ENCODE measurements at places on chromosomes 2 and 18.

DNA sequence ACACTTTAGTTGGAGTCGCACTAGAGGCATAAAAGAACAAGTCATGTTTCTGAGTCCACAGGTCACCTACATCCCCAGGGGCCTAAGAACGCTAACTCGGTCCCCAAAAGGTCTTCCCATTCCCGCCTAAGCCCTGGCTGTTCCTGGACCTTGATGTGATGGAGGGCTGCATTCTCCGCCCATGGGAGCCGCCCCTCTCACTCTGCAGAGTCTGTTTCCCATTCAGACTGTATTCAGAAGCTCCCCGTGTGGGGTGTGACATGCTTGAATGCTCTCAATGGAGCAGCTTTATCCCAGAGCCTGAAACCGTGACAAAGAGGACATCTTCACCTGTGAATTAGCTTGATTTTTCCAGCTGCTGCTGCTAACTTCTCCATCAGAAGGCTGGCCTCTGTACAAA is 319.0 kb upstream of the KLHL29 start:
- DNase-seq: no peak

DNA sequence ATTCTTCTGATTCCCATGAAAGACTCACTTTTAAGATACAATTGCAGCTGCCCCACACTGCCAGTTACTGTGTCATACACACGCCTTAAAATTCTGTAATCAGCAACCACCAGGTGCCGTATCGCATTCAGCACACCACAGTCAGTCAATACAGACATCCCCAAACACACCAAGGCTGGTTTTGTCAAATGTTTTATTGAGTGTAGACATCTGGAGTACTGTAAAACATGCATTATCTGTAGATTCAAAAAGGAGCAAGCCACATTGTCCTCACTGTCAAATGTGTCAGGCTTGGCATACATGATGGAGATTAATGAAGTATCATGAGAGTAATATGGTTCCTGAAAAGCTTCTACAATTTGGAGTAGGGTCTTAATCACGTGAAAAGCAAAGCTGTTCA is 109.7 kb upstream of the SP3 start:
- DNase-seq: no peak

- DNase-seq: no peak
Observed at GRCh38 chr2:151878655-151879563, 50.7 kb upstream of the ARL5A start.

- no peak for DNase-seq
Observed at GRCh38 chr2:16746833-16747232, 81.2 kb upstream of the CYRIA start.

- no peak for DNase-seq
Observed at GRCh38 chr2:232238108-232238507, 140.4 kb upstream of the ALPP start.

DNA sequence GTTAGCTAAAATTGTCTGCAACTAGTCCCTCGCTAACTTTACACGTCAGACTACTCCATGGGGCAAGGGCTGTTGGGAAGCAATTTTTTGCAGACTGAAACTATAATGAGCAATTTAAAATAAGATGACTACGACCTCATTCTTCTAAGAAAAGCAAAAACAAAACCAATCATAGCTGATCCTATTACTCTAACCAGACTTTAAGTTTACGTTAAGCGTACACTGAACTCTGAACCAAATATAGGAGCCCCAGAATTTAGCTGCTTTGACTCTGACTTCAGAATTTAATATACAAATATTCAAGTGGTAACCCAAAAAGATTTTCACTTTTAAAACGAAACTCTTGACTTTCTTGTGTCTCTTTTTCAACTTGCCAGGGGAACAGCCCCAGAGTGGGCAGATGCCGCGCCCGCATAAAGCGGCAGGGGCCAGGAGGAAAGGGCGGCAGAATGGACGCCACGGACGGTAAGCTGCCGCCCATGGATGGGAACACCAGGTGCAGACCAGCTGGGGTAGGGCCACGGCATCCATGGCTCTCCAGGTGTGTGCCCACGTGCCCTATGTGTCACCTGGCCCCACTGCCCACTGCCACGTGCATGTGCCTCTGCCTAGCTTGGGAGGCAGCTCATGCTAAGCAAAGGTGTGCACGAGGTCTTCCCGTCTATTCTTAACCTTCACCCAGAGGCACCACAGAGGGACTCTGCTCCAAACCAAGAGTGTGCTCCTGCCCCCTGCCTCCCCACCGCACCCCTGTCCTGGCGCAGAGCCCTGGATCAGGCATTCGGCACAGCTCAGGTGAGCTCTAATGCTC is 217.6 kb downstream of the HDAC4 start:
- no peak for DNase-seq

- DNase-seq: no peak
Observed at GRCh38 chr2:29780906-29781305, 140.5 kb downstream of the ALK start.

GRCh38 chr2:42224422-42225067 is 55.4 kb downstream of the EML4 start:
- DNase-seq: no peak

DNA sequence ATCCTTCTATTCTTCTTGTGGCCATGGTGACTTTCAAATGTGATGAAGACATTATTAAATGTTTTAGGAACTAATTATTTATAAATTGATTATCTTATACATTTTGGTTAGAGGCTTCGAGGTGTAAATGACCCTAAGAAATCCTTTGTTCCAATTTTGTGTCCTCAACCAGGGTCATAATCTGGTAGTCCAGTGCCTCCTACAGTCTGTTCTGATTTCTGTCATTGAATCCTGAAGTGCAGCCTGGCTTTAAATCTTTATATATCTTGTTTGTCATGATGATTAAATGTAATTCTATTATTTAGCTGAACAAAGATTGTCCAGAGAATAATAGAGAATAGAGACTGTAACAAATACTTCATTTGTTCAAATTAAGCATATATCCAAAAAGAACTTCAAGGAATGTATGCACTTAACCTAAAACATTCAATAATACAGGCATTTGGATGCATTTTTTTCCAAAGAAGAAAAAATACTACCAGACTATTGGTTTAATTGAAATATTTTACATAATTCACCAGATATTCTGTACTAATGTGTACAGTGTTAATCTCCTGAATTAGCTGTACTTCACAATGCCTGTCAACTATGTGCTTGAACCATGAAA is 89.8 kb downstream of the PRPF40A start:
- no peak for DNase-seq

Data from stimulated activated CD8-positive, alpha-beta memory T cell treated with anti-CD3 and anti-CD28 coated beads, Interleukin-2, amount 100 ng/mL, for 48 hours (primary cell).